ENCODE measurements at places on chromosomes 7 and 10. TPM values are rescaled to one million over a fixed set of nuclear protein-coding genes. Genes with fewer than 3 reads are reported as not detected.

GRCh38 chr7:31478721-31479120 lies 35.2 kb upstream of the ITPRID1 start:
- no peak for DNase-seq

DNA sequence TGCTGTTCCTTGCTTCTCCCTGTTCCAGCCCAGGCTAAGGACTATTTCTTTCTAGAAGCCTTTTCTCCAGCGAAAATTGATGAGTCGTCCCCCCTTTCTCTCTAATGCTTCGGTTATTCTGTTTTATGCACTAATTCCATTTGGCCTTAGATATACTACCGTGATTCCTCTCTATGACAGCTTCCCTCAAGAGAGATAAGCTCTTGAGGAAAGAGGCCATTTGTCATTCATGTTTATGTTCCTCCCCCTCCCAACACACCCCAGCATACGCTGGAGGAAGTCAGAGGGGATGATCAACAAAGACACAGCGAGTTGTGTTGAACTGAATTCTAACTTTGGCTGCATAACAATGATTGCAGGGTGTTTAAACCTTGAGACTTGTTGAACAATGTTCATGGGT lies 198.8 kb downstream of the BMPER start:
- DNase-seq, result no peak

- DNase-seq, result no peak
Measured at GRCh38 chr7:140592964-140593671, 47.5 kb downstream of the DENND2A start.

The SCIN gene
- total RNA-seq, result not detected

The NPC1L1 gene
- not detected for total RNA-seq

The KAZALD1 gene
- total RNA-seq, result not detected
